ENCODE measurements at places on chromosomes 16 and 17. TPM values are rescaled to one million over a fixed set of nuclear protein-coding genes. Genes with fewer than 3 reads are reported as not detected.
A peak's percentile ranks its signal among the peaks of the same experiment; 100 is the strongest.

DNA sequence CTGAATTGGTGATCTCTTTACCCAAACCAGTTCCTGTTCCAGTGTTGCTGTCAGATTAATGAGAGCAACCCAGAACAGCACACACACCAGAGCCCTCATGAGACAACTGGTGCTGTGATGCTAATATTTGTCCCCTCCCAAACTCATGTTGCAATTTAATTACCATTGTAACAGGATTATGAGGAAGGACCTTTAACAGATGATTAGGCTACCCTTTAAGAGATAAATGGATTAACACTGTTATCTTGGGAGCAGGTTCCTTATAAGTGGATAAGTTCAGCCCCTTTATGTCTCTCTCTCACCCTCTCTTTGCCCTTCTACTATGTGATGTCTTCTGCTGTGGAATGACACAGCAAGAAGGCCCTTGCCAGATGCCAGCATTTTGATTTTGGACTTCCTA, 1.1 kb upstream of the CCDC182 start:
- no peak for DNase-seq

DNA sequence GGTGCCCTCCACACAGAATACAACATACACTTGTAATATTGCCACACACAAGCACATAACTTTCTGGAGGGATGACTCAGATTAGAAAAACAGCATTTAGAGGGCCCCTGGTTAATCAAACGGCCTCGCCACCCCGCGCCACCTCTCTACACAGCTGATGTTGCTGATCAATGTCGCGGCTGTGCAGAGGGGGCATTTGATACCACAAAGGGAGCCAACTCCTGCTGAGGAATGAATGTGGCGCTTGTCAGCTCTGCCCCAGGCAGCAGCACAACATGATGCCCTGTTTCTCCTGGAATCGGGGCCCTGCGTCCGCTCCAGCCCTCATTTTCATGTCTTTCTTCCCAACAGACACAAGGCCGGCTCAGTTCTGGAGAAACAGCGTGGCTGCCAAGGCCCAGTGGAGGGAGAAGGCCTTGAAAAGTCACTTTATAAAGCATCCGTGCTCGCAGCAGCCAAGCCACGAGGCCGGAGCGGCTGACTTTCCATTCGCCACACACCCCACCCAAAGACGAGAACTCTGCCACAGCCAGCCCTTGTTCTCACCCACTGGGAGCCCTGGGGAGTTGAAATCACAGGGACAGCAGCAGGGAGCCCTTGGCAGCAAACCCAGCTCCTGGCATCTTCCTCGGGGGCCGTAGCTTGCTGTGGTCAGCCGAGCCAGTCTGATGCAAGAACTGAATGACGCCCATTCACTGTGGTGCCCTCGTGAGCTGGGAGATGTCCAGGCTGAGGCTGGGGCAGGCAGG, 65.6 kb downstream of the XYLT1 start:
- DNase-seq: no peak

DNA sequence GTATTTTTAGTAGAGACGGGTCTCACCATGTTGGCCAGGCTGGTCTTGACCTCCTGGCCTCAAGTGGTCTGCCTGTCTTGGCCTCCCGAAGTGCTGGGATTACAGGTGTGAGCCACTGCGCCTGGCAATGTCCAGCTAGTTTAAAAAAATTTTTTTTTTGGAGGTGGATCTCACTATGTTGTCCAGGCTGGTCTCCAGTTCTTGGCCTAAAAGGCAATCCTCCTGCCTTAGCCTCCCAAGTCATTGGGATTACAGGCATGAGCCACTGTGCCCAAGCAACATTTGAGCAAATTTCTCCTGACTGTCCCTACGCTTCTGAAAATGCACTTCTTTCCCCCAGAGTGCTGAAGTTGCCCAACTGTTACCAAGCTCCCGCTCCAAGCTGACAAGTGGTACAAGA, 8.0 kb downstream of the MAP3K14 start:
- no peak for DNase-seq

DNA sequence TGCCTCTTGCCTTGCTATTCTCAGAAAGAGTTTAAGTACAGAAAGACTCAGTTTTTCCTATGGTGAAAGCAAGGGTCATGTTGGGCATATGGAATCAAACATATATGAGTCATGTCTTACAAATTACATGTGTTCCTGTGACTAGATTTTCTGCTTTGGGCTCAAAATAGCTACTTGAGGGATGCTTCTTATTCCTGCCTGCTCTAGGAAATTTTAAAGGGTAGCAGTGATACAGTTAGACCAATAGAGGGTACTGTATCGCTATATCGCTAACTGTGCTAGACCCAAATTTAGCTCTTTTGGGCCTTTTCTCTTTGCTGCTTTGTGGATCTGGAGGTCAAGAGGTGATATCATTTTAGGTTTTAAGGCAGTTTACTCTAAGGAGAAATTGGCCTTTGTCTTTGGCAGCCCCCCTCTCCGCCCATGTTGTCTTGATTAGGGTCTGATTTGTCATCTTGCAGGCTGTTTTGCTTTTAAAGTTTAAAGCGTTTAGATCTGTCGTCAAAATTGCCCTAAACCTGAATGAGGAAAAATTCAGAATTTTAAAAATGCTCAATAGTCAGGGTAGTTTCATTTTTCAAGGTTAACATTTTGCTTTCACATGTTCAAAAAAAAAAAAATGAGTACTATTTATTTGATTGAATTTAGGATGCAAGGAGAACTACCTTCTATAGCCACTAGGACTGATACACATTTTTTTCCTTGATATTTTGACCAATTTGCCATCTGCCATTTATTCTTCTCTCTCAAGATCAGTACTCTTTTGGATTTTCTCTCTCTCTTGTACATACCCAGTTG, 8.8 kb downstream of the NFATC3 start:
- no peak for DNase-seq

DNA sequence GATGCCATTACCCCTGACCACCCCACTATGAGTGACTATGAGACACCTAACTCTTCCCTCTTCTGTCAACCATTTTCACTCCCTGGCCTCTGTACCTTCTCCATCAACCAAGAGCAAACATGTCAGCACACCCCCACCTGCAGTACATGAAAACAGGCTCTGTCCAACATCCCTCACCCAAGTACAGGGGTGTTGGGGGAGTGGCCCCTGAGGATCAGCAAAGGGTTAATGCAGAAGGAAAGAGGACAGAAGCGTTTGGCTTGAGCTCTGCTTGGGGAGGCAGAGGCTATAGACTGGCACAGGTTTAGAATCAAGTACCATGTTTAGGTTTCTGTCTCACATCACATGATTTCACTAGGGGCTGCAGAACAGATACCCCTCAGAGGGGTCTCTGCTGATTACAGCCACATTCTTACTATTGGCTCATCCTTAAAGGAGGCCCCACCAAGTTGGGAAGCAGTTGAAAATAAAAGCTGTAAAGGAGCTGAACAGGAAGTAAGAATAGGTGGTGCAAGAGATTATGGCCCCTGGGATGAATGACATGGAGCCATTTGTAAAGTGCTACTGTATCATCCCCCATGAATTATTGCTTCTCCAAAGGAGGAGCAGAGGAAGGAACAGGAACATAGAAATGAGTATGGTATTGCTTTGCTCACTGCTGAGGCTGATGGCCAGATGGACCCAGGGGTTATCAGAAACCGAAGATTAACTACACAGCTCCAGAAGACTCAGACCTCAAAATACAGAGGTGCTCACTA, 2.4 kb upstream of the PSMC3IP start:
- DNase-seq: no peak

DNAAF8 gene
- total RNA-seq: 1.7 TPM

KCNJ16 gene
- 345 TPM for total RNA-seq

NDRG4 gene
- total RNA-seq: 15.8 TPM

- DNase-seq: no peak
These were observed 729.4 kb downstream of the CDH11 start for GRCh38 chr16:64392456-64392855.

GRCh38 chr17:17752821-17753321, 71.6 kb downstream of the RAI1 start:
- no peak for DNase-seq

SCGB1C2 gene
- not detected for total RNA-seq

DNA sequence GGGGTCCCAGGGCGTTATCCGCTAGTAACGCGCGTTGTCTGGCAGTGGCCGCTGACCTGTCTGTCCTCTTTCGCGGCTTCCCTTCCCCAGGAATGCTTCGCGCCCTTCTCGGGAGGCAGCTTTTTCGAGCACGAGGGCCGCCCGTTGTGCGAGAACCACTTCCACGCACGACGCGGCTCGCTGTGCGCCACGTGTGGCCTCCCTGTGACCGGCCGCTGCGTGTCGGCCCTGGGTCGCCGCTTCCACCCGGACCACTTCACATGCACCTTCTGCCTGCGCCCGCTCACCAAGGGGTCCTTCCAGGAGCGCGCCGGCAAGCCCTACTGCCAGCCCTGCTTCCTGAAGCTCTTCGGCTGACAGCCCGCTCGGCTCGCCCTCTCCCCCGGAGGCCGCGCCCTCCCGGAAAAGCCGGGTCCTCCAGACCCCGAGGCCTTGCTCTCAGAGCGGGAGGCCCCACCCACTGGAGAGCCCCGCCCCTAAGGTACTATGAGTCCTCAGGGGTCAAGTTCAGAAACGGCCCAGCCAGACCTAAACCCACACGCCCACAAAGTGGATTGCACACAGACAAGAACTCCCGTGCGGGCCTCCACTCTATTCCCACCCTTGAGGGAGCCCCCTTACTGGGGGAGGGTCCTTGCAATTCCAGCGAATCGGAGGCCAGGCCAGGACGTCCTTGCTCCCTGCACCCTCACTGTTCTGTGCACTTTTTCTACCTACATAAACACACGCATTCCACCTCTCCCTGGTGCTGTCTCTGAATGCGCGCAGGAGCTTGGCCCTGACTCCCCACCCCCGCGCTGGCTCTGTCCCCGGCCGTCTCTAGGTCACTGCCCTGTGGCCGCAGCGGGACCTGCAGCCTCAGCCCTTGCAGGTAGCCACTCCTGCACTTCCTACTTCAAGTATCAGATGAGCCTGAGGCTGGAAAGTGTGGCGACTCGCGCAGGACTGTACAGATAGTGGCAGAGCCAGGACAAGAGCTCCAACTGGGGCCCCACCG, 5.4 kb upstream of the SLC5A2 start:
- no peak for DNase-seq

- DNase-seq: no peak
These were observed 63.7 kb downstream of the RPH3AL start for GRCh38 chr17:288802-289356.

DNA sequence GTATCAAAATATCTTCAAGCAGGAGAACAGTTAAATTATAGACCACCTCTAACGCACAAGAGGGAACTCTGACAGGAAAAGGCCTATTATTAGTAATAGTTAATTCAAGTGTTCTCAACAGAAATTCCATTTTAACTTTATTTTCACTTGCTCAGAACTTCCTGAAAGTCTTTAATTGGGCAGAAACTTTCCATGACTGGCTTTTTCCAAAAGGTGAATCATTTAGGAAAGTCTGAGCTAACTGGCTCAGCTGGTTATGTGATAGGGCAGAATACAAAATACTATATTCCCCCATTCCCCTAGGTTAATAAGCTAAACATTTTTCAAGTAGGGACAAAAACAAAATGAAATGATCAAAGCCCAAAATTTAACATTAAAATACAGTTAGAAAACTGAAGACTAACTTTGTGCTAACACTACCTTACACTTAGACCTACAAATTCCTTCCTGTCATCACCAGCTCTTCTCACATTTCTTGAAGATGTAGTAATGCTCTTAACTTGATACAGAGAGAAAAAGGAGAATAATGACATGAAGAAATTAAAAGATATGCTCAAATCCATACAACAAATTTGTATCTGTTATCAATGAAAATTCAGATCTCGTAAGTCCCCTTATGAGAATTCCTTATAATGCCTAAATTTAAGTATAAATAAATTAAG, 31.0 kb downstream of the CFDP1 start:
- peak; percentile 74 for DNase-seq

DNA sequence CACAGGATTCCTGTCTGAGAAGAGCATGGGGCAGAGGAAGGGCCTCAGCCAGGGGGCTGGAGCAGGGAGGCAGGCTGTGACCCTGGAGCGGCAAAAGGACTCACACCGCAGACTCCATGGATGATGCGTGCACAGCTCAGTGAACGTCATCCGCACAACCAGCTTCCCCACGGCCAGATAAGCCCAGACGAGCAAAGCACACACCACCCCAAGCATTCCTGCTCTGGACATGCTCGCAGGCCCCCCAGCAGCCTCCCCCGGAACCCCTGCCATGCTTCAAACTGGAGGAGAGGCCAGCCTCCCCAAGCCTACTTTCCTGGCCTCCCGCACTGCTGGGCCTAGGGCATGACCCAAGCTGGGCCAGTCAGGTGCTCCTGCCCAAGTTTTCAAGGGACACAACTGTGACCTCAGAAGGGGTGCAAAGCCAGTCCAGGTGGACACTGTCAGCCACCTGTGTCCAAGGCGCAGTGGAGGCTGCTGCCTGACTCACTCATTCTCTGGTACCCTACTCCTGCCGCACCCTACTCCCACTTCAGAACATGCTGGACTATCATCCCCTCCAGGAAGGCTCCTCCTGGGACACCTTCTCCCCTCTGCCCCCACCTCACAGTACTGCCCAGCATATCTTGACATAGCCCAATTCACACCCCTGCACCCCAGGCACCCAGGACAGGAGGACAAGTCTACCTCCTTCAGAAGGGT, 4.8 kb downstream of the BCAR1 start:
- no peak for DNase-seq

TMEM88 gene
- total RNA-seq: 0.65 TPM

GRCh38 chr16:88533932-88534637, 36.1 kb upstream of the ZC3H18 start:
- DNase-seq: peak; percentile 10

- no peak for DNase-seq
These were observed 6.9 kb upstream of the TEX2 start for GRCh38 chr17:64269687-64270649.

NTN1 gene
- total RNA-seq: 3.1 TPM

- no peak for DNase-seq
These were observed 259.7 kb downstream of the SEC14L1 start for GRCh38 chr17:77400445-77400870.

TMEM92 gene
- 0.87 TPM for total RNA-seq

CSNK1D gene
- 55.4 TPM for total RNA-seq

ADAD2 gene
- 0.35 TPM for total RNA-seq

GRCh38 chr17:80798595-80799537, 192.8 kb upstream of the CHMP6 start:
- no peak for DNase-seq

DNA sequence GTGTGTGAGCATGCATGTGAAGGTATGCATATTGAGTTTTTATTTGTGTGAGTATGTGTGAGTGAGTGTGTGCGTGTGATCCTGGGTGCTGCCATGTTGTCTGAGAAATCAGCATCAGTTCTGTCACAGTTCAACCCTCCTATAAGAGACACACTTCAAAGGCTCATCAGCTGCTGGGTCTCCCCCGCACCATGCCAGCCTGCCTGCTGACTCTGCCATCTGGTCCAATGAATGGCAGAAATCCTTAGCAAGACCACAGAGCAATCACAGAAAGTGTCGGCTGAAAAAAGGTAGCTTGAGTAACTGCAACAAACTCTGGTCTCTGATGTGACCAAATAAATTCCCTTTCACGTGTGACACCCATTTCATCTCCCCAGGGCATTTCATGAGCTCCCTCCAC, 381.8 kb upstream of the MAF start:
- DNase-seq: no peak

DNA sequence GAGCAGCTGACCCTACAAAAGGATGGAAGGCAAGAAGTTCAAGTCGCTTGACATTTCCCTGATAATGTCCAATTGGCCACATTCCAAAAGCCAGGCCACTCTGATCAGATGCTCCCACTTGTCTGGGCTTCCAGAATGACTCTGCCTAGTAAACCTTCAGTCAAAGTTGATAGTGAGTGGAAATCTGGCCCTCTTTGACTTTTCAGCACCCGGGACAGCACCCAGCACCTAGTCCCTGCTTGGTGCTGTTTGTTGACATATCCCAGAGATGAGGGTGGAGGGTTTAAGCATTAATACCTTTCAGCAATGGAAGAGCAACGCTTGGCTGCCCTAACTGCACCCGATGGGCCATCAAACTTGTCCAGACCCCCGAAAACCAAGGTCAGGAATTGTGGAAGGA, 131.3 kb downstream of the AIPL1 start:
- peak; percentile 34 for DNase-seq

Data from renal cortical epithelial cell (primary cell).